ENCODE measurements at places on chromosomes 6 and 20.

DNA sequence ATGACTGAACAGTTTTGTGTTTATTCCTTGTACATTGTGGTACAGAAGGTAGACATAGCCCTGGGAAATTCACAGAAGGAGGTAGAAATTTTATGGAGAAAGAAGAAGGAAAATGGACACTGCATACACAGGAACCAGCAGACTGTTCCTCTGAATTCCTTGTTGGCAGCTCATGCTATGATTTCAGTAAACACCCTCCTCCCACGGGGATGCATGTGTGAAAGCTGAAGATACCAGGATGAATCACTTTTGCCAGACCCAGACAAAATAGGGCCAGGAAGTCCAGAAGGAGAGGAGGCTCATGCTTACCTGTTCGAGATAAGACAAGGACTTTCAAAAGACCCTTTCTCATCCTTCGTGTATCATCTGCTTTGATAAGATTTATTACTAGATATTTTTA, 110.3 kb upstream of the GGTLC1 start:
- no peak for DNase-seq

GRCh38 chr6:127177923-127178231, 59.4 kb downstream of the RSPO3 start:
- no peak for DNase-seq

- DNase-seq = no peak
Measured at GRCh38 chr20:63577317-63577894, 3.4 kb upstream of the HELZ2 start.

GRCh38 chr20:10863337-10864060, 189.7 kb upstream of the JAG1 start:
- no peak for DNase-seq

GRCh38 chr6:16132909-16133308, 4.0 kb downstream of the MYLIP start:
- DNase-seq = no peak

- DNase-seq = no peak
Measured at GRCh38 chr6:138856654-138857053, 60.8 kb downstream of the ECT2L start.

GRCh38 chr20:63246490-63247288, 7.6 kb downstream of the NKAIN4 start:
- DNase-seq = no peak

- no peak for DNase-seq
Measured at GRCh38 chr6:17267566-17267965, 13.6 kb upstream of the RBM24 start.

DNA sequence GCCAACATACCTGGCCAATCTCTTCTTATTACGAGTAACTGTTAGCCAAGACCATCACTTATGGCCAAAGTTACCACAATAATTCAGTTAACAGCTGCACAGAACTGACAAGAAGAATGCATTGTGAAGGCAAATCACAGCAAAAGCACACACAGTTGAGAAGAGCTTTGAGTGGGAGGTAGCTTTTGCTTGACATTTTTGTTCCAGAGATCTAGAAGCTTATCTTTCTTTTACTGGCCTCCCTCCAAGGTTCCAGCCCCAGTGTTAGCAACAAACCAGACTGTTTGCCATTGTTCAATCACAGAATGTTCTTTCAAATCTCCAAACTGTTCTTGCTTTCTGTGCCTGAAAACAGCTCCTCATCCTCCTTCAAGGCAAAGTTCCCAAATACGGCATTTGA, 35.9 kb upstream of the IRAK1BP1 start:
- no peak for DNase-seq

DNA sequence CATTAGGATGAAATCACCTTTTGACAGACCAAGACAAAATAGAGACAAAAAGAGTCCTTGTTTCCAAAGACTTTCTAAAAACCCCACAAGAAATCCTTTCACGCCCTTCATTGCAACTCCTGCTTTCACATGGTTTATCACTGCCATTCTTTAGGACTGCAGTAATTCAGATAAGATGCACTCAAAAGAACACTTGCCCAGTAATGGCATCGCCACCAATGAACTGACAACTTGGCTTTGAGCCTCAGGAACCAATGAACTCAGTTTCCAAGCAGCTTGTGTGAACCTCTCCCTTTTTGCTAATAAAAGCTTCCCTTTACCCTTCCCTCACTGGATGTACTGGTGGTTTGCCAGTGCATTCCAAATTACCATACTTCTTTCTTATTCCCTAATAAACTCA, 21.8 kb downstream of the OSTM1 start:
- no peak for DNase-seq

GRCh38 chr6:26304797-26305640, 60.0 kb upstream of the BTN3A2 start:
- DNase-seq = peak; percentile 49

GRCh38 chr6:155325700-155326516, 11.6 kb upstream of the TFB1M start:
- no peak for DNase-seq

- DNase-seq = no peak
Measured at GRCh38 chr6:101146389-101146788, 247.1 kb upstream of the GRIK2 start.

DNA sequence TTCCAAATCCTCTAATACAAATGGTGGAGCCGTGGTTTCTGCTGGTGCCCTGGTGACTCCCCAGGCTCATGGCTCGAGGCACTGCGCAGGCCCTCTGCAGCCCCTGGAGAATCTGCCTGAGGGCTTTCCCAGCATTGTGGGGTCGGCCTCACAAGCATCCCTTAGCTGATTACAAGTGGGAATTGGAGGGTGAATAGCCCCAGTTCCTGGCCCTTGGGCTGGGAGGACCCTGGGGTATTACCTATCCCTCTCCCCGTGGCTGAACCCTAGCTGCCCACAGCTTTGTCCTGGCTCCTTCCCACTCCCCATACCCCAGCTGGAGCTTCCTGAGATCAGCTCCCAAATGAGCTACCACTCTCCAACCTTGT, 212.2 kb upstream of the CST7 start:
- no peak for DNase-seq

DNA sequence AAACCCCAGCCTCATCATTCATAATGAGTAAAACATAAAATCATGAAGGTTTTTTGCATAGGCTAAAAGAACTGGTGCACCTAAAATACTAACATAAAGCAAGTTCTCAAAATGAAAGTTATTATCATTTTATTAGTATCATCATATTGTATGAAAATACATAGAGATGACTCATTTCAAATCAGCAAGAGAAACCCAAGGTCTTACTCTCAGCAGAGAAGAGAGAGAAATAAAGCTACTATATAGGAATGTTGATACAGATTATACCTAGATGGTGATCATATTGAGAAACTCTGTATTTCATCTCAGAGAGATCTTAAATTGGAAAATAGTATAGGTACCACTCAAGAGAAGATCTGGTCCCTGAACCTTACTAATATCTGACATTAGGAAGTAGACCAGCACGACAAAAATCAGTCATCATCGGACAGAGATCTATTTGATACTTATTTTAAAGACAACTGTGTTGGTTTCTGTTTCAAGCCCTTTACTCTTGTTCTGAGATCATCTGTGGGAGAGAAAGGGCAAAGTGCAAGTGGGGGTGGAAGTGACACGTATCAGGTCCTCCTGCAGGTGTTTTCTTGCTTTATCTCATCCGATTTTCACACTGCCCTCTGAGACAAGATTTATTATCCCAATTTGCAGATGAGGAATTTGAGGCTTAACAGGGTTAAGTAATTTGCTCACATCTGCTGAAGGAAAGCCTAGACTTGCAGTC, 532.3 kb downstream of the MAFB start:
- DNase-seq = no peak

- no peak for DNase-seq
Measured at GRCh38 chr6:129680633-129681032, 29.3 kb downstream of the ARHGAP18 start.

DNA sequence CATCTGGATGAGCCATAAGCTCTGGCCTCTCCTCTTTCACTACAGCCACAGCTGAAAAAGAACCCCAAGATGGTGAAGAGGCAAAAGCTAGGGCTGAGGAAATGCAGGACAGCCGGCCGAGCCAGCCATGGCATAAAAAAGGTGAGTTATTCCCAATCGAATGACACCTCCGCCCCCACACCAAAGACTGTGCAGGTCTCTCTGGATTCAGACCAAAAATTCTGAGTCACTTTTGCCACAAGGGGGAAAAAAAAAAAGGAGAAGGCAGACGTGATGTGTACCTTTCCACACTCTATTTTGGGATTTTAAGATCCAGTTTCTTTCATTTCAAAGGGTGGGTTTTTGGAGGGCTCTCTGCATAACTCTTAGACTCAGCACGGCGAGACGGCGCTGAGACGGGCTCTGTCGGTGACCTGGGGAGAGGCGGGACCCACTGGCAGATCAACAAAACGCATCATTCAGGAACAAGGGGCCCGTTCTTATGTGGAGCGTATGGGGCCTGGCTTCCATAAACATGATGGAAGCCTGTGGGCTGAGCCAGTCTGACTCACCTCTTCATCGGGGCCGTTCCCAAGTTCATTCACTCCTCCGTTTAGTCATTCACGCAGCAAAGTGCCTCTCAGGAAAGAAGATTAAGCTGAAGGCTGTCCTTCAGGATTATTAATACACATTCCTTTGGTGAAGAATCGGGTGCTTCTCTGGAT, 54.8 kb downstream of the NFATC2 start:
- DNase-seq = no peak

Measured in activated T-cell treated with anti-CD3 and anti-CD28 coated beads for 1 hour (primary cell).